ENCODE measurements at places on chromosomes 7 and 10.

DNA sequence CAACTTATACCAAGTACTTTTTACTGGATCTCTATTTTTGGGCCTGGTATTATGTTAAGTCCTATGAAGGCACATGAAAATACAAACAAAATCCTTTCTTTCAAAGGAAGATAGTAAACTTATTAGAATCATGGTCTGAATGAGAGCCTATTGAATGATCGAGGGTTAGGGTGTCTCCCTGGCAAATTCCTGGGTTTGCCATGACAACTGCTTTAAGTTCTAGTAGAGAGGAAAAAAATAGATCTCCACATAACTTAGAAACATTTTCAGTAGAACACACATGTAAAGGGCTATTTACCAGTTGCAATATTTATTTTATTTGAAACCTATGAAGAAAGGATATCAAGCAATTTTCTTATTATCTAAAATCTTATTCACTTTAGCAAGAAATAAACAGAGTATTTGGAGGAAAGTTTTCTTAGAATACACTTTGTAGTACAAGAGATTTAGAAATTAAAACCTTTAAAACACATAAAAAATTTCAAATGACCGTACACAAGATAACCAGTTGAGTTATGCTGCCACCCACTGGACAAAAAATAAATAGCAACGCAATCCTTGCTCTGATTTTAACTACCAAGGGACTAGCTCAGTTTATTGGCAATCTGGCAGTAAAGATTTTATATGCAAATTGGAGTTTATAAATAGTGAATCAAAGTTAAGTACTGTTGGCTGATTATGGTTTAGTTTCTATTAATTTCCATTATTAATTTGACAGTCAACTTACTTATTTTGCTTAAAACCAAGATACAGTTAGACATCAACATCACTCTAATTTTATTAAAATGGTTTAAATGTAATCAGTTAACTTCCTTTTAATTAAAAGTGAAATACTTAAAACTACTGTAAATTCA, 33.9 kb downstream of the CACUL1 start:
- DNase-seq = peak; percentile 15

DNA sequence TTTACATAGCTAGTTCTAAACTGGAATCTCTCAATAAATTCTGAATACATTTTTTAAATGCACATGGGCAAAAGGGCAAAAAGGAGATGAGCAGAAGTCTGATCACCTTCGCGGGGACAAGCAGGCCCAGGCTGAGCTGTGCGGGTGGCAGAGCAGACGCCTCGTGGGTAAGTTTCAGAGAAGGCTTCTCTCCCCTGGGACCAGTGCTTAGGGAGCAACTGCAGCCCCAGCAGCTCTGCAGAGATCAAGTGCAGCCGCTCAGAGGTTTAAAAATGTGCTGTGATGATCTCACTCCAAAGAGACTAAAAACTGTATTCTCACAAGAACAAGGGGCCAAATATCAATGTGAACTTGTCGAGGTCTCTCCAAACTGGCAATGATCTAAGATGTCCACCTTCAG, 264.3 kb upstream of the RNF32 start:
- no peak for DNase-seq

DNA sequence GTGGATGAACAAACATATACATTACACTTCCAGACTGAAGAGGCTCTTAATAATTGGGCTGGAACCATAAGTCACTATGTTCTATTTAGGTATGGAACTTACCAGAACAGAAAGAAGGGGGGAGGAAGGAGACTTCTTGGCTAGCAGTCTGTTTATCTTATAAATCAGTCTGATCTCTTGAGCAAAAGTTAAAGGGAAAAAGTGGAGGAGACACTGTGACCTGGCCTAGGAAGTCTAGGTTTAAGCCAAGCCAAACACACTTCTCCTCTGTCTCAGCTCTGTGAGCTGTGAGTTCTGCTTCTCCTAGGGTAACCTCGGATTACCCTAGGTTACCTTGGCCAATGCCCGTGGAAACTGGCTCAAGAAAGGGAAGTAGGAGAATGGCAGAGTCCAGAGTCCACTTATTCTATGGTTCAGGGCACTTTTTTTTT, 95.2 kb downstream of the PFKFB3 start:
- no peak for DNase-seq

DNA sequence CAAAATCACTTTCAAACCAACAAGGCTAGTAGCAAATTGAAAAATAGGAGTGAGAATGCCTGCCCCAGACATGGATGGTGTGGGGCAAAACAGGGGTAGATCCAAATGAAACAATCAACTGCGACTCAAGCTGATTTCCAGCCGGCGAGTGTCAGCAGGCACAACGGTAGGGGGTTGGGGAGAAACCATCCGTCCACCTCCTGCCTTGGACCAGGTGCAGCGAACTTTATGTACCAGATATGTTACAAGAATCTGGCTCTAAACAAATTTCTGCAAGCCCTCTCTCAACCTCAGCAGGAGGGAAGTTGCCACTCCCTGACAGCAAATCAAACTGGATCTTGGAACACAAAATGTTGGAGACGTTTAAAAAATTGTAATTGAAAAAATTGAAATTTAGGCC, 45.2 kb downstream of the PYROXD2 start:
- DNase-seq = no peak

- DNase-seq = no peak
These were observed 222.8 kb upstream of the KLF6 start for GRCh38 chr10:4007771-4008170.

DNA sequence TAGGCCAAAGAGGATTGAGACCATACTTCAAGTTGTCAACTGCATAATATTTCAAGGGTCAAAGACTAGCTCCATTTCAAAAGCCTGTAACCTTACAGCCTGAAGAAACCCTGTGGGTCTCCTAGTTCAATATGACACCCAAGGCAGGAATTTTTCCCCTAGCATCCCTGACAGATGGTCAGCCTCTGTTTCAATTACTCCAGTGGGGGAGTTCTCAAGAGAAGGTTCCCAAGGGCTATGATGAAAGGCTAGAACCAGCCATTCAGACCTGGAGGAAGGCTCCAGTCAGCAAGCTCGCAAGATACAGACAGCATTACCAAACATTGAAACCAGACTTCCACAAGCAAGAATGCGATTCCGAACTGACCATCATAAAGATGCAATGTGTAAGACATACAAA, 1.6 kb downstream of the HTR7 start:
- DNase-seq = no peak

DNA sequence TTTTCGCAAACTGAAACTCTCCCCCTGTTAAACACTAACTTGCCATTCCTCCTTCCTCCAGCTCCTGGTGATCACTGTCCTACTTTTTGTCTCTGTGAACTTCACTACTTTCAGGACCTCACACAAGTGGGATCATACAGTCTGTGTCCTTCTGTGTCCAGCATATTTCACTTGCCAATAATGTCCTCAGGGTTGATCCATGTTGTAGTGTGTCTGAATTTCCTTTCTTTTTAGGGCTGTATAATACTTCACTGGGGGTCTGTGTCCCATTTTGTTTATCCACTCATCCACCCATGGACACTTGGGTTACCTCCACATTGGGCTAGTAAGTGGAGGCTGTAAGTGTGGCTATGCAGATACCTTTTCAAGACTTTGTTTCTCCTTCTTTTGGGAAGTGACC, 42.7 kb upstream of the GJD4 start:
- DNase-seq = no peak

DNA sequence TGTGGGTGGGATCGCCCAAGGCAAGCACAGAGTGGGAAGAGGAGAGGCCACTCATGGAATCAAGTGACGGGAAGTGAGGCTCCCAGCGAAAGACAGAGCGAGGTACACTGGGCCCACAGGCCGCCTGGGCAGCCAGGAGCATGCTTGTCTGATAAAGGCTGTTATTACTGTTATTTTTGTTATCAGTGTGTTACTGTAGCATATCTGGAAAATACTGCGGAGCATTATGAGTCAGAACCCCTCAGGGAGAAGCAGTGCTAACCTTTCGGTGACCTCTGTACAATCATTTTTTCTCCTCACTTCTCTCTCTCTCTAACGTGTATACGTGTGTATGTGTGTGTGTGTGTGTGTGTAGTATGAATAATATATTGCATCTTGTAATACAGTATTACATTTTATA, 3.8 kb upstream of the TCERG1L start:
- no peak for DNase-seq

DNA sequence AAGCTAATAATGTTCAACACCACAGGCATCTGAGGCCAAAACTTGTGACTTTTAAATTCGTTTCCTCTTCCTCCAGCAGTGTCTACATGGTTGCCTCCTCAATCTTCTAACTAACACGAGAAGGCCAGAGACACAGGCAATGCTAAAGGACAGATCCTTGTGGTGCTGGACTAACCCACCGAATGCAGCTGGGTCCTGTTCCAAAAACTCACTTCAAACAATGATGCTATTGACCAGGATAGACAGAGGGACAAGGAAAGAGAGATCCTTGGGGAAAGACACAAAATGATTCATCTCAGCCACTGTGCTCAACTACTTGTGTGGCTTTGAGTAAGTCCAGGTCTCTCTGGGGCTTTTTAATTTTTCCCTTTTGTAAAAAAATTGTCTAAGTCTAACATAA, 107.6 kb downstream of the KCNMA1 start:
- DNase-seq = no peak

DNA sequence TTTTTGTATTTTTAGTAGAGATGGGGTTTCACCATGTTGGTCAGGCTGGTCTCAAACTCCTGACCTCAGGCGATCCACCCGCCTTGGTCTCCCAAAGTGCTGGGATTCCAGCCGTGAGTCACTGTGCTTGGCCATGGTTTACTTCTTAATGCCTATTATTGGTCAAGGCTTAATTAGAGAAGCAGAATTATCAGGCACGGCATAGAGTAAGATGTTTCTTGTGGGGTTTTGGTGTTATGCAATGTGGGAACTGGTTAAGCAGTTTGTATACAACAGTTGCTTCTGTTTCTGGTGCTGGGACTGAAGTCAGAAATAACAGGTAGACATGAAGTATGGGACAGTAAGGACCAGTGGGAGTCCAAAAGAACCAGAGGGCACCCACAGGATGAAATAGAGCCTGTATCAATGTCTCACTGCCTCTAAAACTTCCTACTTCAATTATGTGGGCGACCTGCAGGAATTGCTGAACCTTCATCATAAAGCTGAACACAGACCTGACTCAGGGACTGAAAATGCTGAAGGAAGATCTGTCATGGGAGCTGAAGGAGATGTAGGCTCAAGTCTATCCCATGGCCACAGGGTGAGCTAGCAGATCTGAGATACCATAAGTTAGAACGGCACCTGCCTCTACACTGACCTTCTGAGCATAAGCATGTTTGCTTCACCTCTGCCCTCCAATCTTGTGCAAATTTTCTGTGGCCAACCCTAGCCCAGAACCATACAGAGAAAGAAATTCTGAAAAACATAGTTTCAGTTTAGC, 38.3 kb upstream of the VCL start:
- DNase-seq = no peak

- no peak for DNase-seq
These were observed 3.8 kb downstream of the TRPV6 start for GRCh38 chr7:142881586-142882337.

DNA sequence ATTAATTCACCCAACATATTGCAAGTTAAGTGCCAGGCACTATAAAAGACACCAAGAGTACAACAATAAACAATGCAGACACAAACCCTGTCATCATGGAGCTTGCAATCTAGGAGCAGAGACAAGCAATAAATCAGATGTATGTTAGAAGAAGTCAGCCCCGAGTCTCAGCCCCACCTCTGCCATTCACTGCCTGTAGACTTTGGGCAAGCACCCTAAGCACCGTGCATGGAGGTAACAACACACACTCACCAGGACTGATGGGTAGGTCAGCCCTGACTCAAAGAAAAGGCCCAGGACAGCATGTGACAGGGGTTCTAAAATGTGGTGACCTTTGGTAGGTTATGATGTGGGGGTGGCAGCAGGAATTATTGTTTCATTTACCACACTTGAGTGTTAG, 49.3 kb upstream of the PLEKHA1 start:
- DNase-seq = no peak

GRCh38 chr10:124562425-124563060, 100.9 kb downstream of the LHPP start:
- no peak for DNase-seq

DNA sequence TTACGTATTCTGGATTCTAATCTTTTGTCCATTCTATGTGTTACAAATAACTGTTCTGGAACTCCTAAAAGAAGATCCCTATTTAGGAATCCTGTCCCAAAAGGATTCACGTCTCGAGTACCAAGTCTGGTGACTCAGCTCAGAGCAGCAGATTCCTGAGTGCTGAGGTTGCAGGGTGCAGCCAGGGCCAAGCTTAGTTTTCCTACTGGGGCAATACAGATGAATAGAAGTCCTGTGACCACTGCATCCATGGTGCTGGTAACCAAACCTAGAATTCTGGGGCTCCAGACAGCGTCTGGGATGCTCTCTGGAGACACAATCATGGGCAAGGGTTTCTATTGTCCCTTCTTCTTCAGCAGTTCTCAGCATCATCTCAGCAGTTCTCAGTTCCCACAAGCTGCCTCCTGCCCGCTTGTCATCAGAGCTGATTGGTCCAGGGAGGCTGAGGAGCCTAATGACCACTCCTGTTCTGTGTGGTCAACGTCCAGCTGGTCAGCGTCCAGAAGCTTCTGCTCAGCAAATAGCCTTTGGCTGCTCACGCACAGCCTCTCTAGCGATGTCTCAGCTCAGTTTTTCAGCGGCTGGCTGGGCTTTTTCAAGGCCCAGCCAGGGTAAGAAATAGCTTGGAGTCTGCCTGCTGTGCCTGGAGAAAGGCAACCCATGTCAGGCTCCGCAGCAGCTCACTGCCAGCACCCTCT, 50.4 kb upstream of the C7orf33 start:
- DNase-seq = no peak

GRCh38 chr7:18361756-18362155, 133.8 kb upstream of the HDAC9 start:
- DNase-seq = no peak

DNA sequence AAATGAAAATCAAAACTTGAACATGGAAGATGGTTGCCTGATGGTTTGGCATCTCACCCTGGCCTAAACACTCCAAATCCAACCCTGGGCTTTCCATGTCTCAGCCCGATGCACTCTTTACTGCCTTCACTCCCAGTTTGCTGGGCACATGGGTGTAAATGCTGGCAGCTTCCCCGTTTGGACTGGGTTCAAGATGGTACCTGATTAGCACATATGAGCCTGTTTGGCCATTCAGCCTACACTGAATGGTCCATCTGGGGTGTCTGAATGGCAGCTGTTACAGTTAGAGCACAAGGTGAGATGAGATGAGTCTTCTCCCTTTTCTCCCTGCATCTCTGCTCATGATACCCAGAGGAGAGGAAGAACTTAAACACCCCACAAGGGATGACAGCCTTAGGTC, 37.1 kb downstream of the ATXN7L1 start:
- no peak for DNase-seq

- DNase-seq = no peak
These were observed 1.3 kb upstream of the ITPRIP start for GRCh38 chr10:104339469-104340110.

- DNase-seq = no peak
These were observed 615.2 kb downstream of the GRM8 start for GRCh38 chr7:126637538-126637937.

- DNase-seq = no peak
These were observed 16.2 kb downstream of the WNT8B start for GRCh38 chr10:100479037-100479436.
